ENCODE measurements at places on chromosomes 7 and 10.

GRCh38 chr10:24518981-24519597, 204.6 kb downstream of the ARHGAP21 start:
- DNase-seq: peak; percentile 52

DNA sequence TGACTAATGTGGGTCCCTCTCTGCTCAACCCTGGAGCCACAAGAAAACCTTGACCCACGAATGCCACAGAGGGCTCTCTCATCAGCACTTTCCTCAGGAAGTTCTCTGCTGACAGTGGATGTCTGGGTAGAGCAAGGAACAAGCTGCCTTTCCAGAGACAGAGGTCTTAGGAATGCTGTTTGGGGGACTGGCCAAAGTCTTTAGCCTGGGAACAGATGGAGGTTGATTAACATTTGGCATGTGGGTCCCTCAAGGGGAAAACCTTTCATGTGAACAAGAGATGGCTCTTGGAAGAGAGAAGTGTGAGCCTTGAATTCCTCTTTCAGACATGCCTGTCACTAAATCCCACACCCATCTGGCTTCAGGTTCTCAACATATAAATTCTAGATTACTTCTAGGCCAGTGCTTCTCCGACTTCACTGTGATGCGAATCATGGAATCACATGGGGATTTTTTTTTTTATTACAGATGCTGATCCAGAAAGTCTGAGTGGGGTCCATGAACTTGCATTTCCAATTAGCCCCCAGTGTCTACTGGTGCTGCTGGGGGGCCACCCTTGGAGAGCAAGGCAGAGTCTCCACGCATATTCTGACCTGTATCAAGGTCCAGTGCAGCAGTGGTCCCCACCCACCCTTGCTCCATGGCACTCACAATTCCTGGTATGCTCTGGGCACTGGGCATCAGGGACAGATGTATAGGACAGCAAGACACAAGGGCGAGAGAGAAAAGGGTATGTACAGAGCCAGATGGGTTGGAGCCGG, 360.4 kb downstream of the CXCL12 start:
- DNase-seq: no peak

DNA sequence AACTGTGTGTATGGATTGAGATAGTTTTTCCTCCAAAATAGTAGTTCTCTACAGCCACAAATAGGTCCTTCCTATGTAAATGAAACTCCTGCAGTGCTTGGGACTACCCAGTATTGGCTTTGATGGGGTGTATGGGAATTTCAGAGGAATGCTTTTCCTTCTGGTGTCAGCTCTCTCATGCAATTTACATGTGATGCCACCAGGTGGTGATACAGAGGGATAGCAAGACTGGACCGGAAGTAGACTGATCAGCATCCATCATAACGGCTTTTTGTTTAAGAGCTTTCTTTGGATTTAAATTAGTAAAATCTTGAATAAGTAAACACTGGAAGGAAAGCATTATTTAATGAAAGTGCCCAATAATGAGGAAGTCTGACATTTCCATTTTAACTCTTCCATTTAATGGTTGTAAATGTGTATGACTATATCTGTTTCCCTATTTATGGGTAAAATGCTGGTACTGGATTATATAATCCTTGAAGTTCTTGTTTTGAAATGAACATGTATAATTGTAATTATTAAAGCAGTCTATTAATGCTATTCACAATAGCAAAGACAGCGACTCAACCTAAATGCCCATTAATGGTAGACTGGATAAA, 22.7 kb downstream of the DYNC1I1 start:
- peak; percentile 36 for DNase-seq

GRCh38 chr10:112706577-112706976, 243.5 kb upstream of the TCF7L2 start:
- DNase-seq: no peak

GRCh38 chr7:100413346-100413745, 15.2 kb downstream of the ZCWPW1 start:
- DNase-seq: peak; percentile 39

DNA sequence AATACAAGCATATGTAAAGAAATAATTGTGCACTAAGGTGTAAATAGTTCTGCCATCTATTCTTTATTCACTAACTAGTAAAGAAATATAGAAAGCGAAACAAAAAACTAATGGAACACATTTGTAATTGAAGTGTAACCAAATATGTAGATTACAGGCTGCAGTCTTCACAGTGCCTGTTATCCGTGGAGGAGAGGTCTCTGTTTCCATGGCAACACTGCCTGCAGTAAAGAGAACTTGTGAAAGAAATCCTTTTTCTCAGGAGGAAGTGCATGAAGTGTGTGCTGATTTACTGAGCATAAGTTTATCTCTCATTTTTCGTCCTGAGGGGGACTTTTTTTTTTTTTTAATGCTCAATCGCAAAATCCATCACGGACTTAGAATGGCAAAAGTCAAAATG, 102.5 kb downstream of the APBB1IP start:
- DNase-seq: no peak

- DNase-seq: no peak
Measured at GRCh38 chr10:112585960-112586359, 138.9 kb downstream of the VTI1A start.

- peak; percentile 61 for DNase-seq
Measured at GRCh38 chr10:79103585-79103984, 34.8 kb downstream of the ZMIZ1 start.

DNA sequence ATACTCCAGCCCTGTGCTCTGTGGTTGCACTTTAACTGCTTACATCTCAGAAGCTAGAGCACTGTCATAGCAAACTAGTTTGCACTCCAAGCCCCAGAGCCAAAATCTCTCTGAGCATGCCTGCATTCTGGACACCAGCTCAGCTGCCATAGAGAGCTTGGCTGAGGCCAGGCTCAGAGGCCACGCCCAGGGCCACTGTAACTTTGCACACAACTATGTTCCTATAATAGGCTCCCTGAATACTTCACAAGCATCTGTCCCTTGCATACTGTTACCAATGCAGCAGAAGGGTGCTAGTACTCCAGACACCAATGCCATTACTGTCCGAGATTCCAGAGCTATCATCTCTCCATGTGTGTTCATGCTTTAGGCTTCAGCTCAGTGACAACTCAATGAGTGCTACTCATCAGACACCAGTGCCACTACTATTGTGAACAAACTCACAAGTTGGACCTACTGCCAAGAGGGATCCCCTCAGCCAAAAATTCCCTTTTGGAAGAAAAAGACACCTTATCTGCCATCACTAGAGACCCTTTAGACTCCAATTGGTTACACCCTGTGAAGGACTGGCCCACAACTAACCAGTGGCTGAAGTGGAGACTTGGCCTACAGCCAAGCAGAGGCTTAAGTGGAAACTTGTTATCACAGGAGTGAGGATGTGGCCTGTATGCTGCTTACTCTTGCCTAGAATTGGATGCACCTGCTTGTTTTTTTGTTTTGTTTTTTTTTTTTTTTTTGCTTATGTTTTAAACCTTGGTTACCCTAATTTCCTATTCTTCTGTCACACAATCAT, 211.6 kb upstream of the MAGI2 start:
- DNase-seq: no peak

- no peak for DNase-seq
Measured at GRCh38 chr7:40884241-40884640, 749.4 kb downstream of the SUGCT start.

- no peak for DNase-seq
Measured at GRCh38 chr7:5750031-5750653, 31.3 kb downstream of the RNF216 start.

GRCh38 chr10:89515031-89515841, 20.2 kb downstream of the SLC16A12 start:
- DNase-seq: no peak

- DNase-seq: no peak
Measured at GRCh38 chr10:54484186-54484585, 316.8 kb downstream of the PCDH15 start.

GRCh38 chr7:120996988-120997345, 8.5 kb downstream of the CPED1 start:
- no peak for DNase-seq

GRCh38 chr10:43297534-43297933, 30.7 kb upstream of the RASGEF1A start:
- DNase-seq: no peak

- DNase-seq: no peak
Measured at GRCh38 chr10:6707352-6707751, 127.3 kb upstream of the PRKCQ start.

- no peak for DNase-seq
Measured at GRCh38 chr7:35536396-35536826, 158.5 kb downstream of the HERPUD2 start.

DNA sequence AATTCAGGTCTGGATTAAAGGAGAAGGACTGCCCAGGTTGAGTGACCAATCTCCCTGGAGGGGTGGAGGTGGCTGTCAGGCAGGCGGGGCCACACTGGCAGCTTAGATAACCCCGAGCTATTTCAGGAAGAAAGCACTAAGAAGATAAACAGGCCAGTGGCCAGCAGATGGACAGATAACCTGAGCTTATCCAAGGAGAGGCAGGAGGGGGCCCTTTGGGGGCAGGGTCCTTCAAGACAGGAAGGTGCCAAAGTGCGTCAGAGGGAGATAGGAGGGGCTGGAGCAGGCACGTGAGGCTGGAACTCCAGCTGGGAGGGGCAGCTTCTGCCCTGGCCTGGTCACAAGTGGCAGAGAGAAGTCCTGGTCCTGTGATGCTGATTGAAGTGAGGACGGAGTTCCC, 29.8 kb upstream of the PODXL start:
- no peak for DNase-seq

Measured in suppressor macrophage treated with lipopolysaccharide for 1 hour (primary cell).